ENCODE measurements at places on chromosomes 7 and 10.

DNA sequence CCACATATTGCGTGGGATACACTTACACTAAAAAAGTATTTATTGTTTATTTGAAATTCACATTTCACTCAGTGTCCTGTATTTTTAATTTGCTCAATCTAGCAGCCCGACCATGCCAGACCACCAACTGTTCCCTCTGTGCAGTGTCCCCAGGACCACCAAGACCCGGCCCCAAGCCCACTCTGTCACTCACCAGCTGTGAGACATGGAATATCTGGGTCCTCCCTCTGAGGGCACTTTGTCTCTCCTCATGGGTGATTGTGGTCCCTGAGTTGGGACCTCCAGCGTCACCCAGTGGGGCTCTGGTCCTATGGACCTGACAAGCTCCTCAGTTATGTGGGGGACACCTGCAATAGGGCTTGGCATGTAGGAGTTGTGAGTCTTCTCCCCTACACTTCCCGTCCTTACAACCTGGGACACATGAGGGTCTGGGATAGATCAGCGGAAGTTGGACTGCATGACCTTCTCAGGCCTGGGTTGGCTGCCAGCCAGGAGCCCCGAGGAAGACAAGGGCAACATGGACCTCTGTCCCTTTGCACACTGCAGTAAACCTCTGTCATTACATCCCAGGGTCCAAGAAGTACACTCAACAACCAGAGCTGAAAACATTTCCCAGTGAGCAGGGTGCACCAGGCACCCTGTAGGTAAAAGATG lies 12.1 kb downstream of the C10orf71 start:
- DNase-seq, result no peak

- no peak for DNase-seq
Measured at GRCh38 chr7:153835712-153836265, 216.4 kb upstream of the DPP6 start.

GRCh38 chr7:36088553-36088952 lies 64.5 kb upstream of the EEPD1 start:
- DNase-seq, result no peak

GRCh38 chr10:79359816-79360498 lies 12.7 kb downstream of the PPIF start:
- DNase-seq, result no peak

DNA sequence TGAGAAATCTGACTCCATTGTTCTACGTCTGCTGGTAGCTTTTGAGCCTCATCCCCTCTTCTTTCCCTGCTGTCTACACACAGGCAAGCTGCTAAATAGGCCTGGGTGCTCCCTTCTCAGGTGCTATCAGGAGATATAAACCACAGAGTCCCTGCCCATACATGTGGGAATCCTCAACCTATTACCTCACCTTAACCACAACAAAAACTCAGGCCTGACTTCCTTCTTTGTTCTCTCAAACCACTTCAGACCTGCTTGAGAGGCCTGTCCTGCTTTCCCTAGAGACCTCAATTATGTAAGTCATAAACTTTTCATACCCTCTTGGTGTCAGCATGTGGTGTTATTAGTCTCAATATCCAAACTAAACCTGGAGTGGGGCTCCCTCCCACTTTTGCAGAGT lies 75.0 kb upstream of the MAGI2 start:
- DNase-seq, result no peak

GRCh38 chr7:74013539-74014272 lies 14.3 kb upstream of the ELN start:
- DNase-seq, result no peak

GRCh38 chr10:121185816-121186455 lies 334.8 kb downstream of the WDR11 start:
- DNase-seq, result no peak

GRCh38 chr7:137961200-137962177 lies 40.4 kb downstream of the CREB3L2 start:
- DNase-seq, result no peak

DNA sequence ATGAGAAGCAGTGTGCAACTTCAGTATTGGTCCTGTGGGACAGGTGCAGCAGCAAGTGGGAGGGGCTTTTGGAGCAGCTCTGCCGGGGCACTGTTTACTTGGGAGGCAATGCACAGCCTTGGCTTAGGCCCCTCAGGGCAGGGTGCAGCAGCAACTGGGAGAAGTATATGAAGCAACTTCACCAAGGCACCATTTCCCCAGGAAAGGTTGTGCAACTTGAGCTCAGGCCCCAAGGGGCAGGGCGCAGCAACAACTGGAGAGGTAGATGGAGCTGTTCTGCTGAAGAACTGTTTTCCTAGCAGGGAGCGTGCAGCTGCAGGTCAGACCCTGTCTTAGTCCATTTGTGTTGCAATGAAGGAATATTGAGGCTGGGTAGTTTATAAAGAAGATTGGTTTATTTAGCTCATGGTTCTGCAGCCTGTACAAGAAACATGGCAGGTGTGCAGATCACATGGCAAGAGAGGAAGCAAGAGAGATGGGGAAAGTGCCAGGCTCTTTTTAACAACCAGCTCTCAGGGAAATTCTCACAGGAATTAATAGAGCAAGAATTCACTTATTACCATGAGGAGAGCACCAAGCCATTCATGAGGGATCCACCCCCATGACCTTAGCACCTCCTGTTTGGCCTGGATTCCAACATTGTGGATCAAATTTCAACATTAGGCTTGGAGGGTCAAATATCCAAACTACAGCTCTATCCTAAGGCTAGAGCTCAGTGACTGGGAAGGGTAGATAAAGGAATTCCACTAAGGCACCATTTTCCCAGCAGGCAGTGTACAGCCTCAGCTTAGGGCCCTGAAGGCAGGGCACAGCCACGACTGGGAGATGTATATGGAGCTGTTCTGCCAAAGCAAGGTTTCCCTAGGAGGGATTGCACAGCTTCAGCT lies 10.9 kb downstream of the GPR141 start:
- DNase-seq, result no peak

DNA sequence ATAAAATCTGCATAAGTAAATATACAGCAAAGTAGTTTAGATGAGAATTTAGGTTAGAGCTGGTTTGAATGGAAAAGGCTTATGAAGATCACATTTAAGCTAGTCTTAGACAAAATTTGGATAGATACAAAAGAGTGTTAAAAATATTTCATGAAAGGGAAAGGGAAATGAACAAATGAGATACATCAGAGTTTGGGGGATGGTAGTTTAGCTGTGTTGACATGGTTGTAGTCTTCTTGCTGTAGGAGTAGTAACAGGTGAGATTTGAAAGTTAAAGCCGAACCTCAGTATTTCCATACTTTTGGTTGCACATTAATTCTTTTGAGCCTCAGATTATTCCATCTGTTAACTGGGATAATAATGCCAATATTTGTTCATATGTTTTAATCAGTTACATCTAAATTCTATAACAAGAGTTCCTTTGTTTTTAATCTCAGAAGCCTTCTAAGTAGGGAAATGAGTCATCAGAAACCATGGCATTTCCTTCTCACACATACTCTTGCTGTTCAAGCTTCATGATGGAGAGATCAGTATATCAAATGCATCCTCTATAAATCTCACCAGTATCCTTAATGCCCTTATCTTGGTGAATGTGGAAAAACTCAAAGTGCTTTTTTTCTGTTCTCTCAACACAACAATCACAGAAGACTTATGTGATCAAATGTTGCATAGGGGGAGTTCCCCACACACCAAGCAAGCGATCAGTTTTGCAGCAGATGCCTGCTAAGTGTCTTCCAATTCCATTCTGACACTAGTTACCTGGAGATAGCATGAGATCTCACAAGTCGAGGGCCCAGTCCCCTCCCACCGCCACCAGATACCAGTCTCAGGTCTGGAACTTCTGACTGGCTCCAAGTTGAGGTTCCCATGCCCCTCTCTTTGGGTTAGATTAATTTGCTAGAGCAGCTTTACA lies 84.7 kb downstream of the MAPK8 start:
- DNase-seq, result no peak

GRCh38 chr10:48649349-48649944 lies 35.2 kb upstream of the WDFY4 start:
- no peak for DNase-seq

GRCh38 chr10:63027531-63027930 lies 105.6 kb upstream of the NRBF2 start:
- DNase-seq, result no peak

GRCh38 chr7:100691676-100692577 lies 2.1 kb downstream of the GIGYF1 start:
- DNase-seq, result peak; percentile 44

- DNase-seq, result no peak
Measured at GRCh38 chr7:69620650-69621049, 22.4 kb downstream of the AUTS2 start.

GRCh38 chr7:99372275-99373090 lies 2.0 kb upstream of the ARPC1B start:
- DNase-seq, result no peak

DNA sequence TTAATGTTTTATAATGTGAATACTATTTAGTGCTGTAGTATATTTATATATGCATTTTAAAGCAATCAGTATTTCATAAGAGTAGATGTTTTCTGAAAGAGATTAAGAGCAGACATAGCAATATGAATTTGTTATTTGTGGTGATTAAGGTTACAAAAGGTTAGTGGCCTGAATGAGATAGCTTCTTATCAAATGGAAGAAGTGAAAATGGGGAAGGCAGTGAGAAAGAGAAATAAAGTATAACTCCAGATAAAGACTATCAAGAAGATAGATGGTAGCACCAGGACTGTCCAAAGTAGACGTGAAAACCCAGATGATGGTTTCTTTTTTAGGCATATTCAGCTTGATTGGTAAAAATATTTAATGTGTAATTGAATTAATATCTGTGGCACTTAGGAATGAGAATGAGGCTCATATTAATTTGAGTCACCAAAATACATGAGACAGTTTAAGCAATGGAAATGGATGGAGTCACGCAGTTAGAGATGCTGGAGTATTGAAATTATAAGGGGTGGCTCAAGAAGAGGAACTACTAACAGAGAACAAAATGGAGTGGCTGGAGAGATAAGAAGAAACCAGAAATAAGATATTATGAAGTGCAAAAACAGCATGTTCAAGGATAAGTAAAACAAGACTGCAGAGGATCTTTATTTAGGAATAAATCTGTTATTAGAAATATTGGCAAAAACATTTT lies 288.0 kb upstream of the SEMA3C start:
- DNase-seq, result no peak
